Stimulated activated CD4-positive, alpha-beta T cell treated with anti-CD3 and anti-CD28 coated beads, TNF-alpha, amount 100 ng/mL, for 1 hour (primary cell): ENCODE measurements at places on chromosomes 7 and 10.

DNA sequence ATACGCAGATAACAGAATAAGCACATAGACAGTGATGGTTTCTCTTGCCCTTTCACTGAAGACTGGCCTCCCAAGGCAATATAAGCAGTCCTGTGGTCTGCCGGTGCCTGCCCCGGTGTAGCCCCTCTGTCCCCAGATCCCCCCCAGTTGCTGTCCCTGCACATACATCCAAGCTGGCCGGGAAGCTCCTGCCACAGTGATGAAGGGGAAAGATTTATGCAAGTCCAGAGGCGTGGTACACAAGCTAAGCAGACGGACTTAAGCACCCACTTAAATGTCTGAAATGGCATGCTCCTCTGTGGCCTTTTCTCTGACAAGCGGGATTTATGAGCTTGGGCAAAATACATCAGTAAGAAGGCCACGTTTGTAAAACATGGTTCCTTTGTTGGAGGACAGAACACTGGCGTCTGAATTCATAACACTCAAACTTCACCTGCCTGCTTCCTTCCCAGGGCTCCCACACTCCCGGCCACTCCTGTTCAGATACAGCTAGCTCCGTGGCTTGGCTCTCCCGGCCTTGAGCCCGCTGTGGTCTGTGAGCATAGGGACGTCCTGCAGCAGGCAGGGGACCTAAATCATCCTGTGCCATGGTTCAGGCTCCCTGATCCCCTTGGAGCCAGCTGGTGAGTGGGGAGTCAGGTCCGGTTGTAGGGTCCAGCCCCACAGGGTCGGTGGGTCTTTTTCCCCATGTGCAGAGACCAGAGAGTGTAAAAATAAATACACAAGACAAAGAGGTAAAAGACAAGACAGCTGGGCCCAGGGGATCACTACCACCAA is 61.7 kb upstream of the PPP2R2D start:
- no peak for DNase-seq

- no peak for DNase-seq
Measured at GRCh38 chr10:87838650-87839049, 20.6 kb upstream of the ATAD1 start.

- peak; percentile 33 for DNase-seq
Measured at GRCh38 chr7:74449809-74450397, 3.8 kb upstream of the GTF2IRD1 start.

DNA sequence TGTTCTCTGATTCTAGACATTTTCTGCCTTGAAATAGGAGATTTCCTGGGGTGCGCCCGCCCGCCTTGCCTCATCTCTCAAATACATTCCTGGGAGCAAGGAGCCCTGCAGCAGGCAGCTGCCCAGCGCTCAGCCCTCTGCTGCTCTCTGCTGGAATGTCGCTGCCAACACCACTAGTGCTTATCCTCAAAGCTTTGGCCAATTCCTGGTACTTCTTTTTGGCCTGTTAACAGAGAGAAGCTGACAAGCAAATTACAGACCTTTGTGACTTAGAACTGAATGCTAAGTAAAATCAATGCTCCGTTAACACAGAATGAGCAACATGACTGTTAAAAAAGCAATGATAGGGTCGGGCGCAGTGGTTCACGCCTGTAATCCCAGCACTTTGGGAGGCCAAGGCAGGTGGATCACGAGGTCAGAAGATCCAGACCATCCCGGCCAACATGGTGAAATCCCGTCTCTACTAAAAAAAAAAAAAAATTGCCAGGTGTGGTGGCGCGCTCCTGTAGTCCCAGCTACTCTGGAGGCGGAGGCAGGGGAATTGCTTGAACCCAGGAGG is 41.9 kb upstream of the SYPL1 start:
- DNase-seq, result peak; percentile 55

DNA sequence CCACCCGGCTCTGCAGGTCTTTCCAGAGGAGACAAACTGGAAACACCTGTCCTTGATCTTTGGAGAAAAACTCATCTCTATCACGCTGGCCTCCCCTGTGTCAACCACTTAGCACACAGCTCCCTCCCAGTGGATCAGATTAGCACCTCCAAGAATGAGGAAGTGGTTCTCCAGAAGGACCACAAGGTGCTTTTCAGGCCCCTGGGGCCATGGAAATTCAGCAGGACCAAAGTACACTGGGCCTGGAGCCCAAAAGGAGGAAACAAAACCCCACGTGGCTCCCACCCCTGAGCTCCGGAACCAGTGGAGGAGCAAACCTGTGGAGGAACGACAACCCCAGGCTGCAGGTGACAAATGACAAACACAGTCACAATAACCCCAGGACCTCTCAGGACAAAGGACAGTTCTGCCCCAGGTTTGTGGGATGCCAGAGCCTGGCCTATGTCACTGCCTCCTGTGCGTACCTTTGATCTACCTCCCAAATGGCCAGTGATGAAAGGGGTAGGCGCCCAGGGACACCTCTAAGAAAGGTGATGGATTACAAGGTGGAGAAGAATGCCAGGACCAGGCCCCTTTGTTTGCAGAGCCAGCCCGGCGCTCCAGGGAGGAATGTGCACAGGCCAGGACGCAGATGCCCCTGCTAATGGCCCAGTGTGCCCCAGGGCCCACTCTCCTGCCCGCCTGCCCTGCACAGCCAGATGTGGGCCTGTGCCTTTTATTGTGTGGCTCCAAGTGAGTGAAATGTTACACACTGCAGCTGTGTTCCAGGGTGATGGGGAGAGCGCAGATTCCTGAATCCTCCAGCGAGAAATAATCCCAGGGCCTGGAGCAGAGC is 5.7 kb downstream of the TNS3 start:
- no peak for DNase-seq

DNA sequence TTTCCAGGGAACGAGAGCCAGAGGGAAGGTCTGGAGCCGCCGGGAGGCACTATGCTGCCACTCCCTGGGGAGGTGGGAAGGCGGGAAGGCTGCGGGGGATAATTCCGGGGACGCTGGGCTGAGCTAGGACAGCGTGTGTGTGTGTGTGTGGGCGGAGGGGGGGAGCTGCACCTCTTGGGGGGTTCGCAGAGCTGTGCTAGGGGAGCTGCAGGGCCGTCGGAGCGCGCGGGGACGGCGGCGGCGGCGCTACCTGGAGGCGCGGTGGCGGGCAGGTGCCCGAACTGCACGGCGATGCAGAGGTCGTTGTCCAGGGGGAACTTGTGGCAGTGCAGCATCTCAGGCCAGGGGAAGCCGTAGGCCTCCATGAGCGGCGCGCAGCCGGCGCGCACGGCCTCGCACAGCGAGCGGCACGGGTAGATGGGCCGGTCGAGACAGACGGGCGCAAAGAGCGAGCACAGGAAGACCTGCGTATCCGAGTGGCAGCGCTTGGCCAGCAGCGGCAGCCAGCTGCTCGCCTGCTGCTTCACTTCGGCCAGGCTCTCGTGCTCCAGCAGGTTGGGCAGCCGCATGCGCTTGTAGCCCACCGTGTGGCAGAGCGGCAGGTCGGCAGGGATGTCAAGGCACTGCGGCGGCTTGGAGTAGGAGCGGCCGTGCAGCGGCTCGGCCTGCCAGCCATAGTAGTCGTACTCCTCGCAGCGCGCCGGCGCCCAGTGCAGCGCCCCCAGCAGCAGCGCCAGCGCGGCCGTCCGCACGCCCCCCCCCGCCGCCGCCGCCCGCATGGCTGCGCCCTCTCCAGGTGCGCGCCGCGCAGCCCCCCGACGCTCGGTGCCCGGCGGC is 526 bp downstream of the SFRP5 start:
- DNase-seq, result no peak

GRCh38 chr7:100215895-100216294 is 3.9 kb upstream of the PVRIG start:
- DNase-seq, result no peak

- DNase-seq, result peak; percentile 4
Measured at GRCh38 chr10:99234041-99234790, 1.4 kb downstream of the HPSE2 start.

DNA sequence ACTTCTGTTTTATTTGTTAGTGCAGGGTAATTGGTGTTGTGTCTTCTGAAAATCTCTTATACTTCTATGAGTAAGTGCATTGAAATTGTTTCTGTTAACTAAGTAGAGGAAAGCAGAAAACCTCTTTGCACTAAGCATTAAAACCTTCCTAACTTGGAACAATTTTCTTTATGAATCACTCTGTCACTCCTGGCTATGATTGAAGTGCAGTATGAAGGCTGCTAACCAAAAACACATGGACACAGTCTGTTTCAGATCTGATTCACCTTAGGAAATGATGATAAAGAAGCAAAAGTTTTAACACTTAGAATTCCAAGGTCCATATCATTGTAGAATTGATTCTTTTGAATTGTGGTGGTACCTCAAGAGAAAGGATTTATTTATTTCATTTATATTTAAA is 41.9 kb downstream of the MET start:
- DNase-seq, result no peak

GRCh38 chr10:76440426-76440825 is 1009.0 kb downstream of the LRMDA start:
- DNase-seq, result no peak

DNA sequence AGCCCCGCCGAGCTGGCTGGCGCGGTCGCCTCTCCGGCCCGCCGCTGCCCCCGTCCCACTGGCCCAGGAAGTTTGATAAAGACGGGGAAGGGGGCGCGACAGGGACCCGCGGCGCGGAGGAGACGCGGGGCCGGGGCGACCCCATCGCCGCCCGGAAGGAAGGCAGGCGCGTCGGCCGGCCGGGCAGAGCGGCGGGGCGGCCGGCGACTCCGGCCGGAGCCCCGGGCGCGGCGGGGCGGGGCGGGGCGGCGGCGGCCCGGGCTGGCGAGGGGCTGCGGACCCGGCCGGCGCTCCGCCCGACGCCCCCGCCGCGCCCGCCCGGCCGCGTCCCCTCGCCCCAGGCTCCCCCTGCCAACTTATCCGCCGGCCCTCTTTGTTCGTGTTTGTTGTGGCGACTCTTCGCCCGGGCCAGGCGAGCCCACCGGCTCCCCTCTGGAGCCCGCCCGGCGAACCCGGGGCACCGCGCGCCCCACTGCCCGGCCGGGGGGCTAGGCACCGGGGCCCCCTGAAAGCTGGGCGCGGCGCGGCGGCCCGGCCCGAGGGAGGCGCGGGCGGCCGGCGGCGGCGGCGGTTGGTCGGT is 571 bp downstream of the KDM7A start:
- DNase-seq, result no peak

- DNase-seq, result no peak
Measured at GRCh38 chr10:22323538-22324305, 2.8 kb downstream of the BMI1 start.

DNA sequence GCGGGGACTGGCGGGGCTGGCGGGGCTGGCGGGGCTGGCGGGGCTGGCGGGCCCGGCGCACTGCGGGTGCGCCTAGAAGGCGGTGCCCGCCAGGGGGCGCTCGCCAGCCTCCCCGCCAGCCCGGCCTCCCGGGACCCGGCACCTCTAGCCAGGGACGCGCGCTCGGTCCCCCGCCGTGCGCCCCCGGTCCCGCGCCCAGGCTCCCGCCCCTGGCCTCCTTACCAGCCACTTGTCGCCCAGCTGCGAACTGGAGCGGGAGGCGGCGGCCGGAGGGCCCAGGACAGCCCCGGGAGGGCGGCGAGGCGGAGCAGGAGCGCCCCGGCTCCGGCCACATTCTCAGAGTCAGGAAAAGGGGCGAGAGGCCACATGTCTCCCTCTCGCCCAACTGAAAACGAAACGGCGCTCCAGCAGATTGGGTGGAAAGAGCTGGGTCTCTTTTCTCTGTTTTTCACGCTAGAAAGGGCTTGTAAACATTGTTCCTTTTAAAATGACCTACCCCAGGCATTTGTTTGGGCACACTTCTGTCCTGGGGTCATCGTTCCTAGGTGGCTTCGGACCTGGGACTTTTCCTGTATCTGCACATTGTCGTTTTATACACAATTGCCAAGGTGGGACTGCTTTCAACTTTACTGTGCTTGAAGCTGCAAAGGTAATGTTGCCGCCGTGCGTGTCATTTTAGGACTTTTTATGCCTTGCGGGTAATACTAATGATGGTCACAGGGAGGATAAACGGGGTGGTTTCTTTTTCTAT is 378 bp upstream of the PRKCQ start:
- peak; percentile 88 for DNase-seq

DNA sequence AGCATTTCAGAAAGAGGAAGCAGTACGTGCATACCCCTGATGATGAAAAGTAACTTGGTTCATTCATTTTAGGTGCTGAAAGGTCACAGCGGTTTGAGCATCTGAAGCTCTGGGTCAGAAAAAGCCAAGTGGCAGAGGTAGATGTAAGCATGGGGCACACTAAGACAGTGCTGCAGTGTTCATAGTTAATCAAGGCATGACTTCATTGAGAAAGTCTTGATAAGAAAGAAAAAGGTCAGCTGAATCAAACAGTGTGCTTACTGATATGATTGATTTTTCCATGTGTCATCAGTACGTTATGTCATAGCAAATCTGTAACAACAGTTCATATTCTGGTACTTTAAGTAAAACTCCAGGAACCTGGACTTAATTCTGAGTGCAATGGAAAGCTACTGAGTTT is 107.7 kb upstream of the PCLO start:
- no peak for DNase-seq

- DNase-seq, result no peak
Measured at GRCh38 chr10:112721080-112721698, 228.9 kb upstream of the TCF7L2 start.

GRCh38 chr7:43879477-43879876 is 10.2 kb upstream of the MRPS24 start:
- DNase-seq, result no peak

- no peak for DNase-seq
Measured at GRCh38 chr7:66824041-66824440, 83.5 kb downstream of the RABGEF1 start.

GRCh38 chr7:90771281-90771680 is 175.2 kb downstream of the CDK14 start:
- DNase-seq, result no peak

GRCh38 chr7:70762696-70763095 is 369.2 kb upstream of the GALNT17 start:
- DNase-seq, result no peak

DNA sequence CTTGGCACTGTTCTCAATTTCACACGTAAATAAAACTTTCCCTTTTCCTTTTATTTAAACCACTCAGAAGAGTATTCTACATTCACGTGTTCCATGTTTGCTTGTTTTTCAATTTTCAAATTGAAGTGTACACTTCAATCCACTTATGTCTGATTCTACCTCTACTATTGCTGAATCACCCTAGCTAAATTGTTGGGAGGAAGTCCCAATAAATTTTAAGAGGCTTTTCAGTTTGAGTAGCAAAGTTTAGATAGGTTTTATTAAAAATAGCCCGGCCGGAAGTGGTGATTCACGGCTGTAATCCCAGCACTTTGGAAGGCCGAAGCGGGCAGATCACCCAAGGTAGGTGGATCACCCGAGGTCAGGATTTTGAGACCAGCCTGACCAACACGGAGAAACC is 1414.7 kb upstream of the CELF2 start:
- no peak for DNase-seq

- DNase-seq, result peak; percentile 31
Measured at GRCh38 chr7:148883266-148884048, 634 bp downstream of the EZH2 start.

GRCh38 chr10:43866712-43867111 is 218.0 kb upstream of the ZNF32 start:
- no peak for DNase-seq

- no peak for DNase-seq
Measured at GRCh38 chr7:101453617-101454016, 90.9 kb downstream of the COL26A1 start.

DNA sequence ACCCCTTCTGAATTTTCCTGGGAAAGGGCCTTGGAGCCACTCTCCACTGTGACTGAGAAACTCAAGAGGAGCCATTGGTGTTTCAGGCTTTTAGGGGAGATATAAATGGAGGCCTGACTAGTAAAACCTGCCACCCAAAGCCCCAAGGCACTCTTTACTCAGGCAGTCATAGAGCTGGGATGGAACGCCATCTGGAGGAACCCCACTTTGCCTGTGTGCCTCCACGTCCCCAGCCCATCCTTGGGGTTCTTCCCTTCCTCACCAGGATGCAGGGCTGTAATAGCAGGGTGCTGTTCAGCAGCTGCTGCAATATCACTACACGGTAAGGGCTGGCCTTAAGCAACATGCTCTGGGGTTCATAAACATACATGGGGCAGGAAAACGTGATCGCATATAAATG is 232.6 kb downstream of the BAMBI start:
- no peak for DNase-seq
